Activated naive CD4-positive, alpha-beta T cell treated with anti-CD3 and anti-CD28 coated beads, Interleukin-2, amount 10 ng/mL, durations not matched to agents 7 days and 5 days (primary cell): ENCODE measurements at places on chromosomes 2 and 18.
A peak's percentile ranks its signal among the peaks of the same experiment; 100 is the strongest.

GRCh38 chr2:98374286-98374685 is 28.0 kb downstream of the CNGA3 start:
- no peak for DNase-seq

DNA sequence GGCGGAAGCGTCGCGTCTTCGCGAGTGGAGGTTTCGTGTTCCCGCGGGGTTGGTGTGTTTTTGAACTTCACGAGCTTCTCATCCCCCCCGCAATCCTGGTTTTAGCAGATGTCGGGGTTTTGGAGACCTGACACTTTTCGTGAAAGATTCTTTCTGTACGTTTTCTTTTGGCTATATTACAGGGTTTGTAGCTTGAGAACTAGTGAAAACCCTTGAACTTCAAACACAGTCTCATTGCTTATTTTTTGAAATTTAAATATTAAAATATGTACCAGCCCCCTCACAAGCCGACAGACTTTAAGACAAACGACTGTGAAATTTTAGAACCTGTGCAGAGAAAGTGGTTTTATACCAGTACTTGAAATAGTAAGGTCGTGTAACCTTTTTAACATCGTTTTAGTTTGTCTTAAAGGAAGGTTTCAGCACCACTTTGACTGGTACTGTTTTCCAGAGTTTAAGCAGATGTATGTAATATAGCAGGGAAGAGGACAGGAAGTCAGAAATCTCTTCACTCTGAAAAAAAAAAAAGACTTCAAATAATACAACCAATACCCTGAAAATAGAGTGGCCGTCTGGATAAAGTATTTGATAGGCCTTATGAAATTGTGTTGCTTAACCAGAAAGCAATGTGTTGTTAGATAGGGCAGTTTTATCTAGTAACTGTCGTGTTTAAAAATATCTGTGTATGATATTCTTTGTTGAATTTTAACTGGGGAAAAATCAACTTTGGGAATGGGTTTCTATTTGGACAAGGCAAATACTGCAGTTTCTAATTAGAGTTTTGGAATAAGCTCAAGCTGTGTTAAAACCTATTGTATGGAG is 1.4 kb downstream of the SPATS2L start:
- DNase-seq = no peak

GRCh38 chr2:239821694-239822075 is 203.5 kb downstream of the NDUFA10 start:
- no peak for DNase-seq

- peak; percentile 44 for DNase-seq
These were observed 886 bp downstream of the PRKCE start for GRCh38 chr2:45652090-45653031.

DNA sequence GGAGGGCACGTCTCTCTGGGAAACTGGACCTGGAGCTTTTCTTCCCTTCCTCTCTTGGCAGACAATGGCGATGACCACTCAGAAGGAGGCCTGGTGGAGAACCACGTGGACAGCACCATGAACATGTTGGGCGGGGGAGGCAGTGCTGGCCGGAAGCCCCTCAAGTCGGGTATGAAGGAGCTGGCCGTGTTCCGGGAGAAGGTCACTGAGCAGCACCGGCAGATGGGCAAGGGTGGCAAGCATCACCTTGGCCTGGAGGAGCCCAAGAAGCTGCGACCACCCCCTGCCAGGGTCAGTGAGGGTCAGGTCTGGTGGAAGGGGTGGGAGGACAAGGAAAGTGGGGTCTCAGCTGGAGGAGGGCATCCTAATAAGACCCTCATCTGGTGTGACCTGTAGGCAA is 27.3 kb downstream of the IGFBP2 start:
- no peak for DNase-seq

GRCh38 chr2:127763776-127764175 is 47.2 kb downstream of the WDR33 start:
- DNase-seq = no peak

- no peak for DNase-seq
These were observed 655.5 kb downstream of the DCDC2C start for GRCh38 chr2:4358837-4359236.

DNA sequence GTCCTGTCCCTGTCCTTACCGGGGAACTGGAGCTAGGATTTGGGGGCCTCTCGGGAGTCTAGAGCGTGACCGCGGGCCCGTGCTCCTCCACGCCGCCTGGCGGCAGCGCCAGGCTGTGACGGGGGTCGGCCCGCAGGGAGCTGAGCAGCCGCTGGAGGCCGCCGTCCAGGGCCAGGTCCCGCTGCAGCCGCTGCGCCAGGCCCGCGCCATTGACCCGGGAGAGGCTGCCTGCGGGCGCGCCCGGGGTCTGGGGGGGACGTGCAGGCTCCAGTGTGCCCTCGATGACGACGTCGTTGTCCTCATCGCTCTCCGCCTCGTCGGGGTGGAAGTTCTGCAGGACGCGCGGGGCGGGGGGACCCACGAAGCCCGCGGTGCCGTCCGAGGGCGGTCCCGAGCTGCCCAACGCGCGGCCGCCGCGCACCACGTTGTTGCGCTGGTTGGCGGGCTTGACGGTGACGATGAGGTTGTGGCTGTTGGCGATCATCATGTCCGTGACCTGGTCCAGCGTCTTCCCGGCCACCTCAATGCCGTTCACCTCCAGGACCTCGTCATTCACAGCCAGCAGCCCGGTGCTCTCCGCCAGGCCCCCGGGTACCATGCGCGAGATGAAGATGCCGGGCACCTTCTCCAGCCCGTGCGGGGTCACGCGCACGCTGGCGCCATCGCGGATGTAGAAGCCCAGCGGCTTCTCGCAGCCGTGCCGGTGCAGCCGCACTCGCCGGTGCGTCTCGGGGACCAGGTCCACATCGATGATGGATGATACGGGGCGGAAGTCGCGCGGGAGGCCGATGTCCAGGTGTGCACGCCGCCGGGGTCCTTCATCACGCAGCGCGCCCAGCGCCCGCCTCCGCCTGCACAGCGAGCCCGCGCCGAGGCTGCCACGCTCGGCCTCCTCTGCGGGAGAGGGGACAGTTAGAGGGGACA is 50.9 kb downstream of the ADNP2 start:
- peak; percentile 51 for DNase-seq

DNA sequence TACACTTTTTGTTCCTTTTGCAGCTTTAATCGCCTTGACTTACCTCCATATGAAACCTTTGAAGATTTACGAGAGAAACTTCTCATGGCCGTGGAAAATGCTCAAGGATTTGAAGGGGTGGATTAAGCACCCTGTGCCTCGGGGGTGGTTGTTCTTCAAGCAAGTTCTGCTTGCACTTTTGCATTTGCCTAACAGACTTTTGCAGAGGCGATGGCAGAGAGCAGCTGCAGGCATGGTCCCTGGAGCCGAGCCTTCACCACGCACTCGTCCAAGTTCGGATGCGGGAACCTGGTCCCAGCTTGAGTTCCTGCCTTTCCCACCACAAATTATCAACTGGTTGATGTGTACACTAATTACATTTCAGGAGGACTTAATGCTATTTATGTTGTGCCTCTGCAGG is 232.7 kb downstream of the ALPK2 start:
- no peak for DNase-seq

GRCh38 chr2:64331849-64332699 is 121.9 kb upstream of the LGALSL start:
- no peak for DNase-seq

- peak; percentile 62 for DNase-seq
These were observed 514 bp downstream of the BCL2L11 start for GRCh38 chr2:111121028-111121827.

DNA sequence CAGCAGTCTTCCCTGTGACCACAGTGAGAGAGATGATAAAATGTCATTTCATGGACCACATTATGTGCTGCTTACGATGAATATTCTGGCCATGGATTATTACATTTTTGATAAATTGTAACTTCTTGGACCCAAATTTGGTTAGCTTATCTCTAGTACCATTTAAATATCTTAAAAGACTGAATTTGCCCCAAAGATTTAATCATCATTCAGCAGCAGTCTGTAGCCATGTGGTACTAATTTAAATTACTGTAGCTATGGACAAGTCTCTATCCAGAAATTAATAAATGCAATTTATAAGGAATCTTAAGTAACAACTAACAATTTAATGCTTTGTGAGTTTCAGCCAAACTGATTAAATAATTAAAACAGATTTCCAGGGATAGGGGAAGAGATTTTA is 644.9 kb upstream of the FANCL start:
- DNase-seq = no peak

GRCh38 chr2:141946016-141946415 is 184.8 kb downstream of the LRP1B start:
- DNase-seq = no peak

GRCh38 chr2:134372141-134372540 is 118.3 kb downstream of the MGAT5 start:
- DNase-seq = no peak

DNA sequence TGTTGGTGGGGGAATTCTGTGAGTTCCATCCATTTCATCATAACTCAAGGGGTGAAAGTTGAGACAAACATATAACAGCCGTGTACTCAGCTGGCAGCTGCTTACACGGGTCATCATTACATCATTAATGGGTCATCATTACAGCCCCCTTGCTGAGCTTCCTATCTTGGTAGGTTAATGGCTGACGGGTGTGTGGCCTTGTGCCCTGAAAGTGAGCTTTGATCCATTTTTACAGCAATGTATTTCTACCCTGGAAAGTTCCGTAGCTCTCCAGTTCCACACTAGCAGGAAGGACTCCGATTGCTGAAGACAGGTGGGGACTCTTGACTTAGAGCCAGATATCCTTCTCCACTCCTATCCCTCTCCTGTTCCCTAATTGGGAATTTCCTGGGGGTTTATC is 105.2 kb upstream of the DLX2 start:
- DNase-seq = no peak

GRCh38 chr18:46423226-46423805 is 233.7 kb downstream of the LOXHD1 start:
- DNase-seq = no peak

DNA sequence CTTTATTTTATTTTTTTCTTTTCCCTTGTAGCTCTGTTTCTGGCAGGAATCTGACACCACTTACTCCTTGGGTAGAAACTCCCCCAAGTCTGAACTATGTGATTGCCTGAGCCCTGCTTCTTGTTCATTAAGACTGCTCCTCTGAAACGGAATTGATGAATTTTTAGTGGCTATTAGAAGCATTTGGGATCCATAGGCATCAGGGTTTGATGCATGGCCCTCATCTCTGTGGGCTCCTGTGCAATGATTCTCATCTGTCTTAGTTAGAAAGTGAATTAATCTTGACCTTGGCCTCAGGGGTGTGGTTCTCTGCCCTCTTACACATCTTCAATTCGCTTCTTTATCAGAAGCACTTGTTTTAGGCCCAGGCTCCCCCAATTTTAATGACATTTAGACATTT is 31.0 kb upstream of the DARS1 start:
- DNase-seq = no peak

GRCh38 chr2:241298673-241299072 is 16.8 kb downstream of the HDLBP start:
- DNase-seq = peak; percentile 36

DNA sequence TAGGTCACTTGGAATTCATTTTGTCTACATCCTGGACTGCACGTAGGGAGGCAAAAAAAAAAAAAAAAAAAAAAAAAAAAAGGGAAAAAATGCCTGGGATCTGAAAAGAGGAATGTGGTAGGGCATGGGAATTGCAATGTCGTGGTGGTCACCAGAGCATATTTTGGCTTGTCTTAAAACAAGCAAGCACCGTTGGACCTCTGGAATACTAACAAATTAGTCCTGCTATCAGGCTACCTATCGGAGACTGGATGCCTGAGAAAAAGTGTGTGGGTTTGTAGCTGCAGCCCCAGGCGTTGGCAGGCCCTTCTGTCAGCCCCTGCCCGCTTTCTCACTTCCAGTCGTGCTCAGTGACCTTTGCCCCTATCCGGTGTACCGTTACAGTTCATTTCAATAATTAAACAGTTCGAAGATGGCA is 588.5 kb upstream of the ZEB2 start:
- no peak for DNase-seq

DNA sequence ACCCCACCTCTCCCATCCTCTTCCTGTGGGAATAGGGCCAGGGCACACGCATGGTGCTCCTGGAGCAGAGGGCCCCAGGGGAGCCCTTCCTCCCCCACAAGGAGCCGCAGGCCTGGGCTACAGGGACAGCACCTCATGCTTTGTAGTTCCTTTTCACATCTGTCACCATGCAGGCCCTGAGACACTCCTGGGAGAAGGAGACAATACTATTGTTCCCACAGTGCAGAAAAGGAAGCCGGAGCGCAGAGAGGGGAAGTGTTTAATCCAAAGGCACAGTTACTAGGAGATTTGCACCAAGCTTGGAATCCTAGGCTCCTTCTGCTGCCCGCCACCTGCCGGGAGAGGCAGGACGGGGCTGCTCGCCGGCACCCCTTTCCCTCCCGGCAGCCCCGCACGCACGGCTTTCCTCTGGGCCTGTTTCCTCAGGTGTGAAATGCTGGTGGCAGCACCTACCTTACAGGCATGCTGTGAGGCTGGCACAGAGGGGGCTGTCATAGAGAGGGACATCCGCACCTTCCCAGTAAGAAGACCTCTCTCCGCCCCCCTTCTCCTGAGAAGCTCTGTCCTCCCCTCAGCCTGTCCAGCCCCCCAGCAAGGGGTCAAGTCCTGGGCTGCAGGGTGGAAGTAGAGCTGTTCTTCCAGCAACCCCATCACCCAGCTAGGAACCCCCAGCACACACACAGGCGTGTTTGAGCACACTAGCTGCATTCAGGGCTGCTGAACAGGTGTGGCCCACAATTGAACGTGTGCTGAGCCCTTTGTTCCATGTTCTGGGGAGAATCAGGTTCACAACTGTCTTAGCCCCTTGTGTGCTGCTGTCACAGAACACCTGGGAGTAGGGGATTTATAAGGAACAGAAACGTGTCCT is 62.6 kb downstream of the SMAD7 start:
- DNase-seq = no peak

GRCh38 chr18:25686960-25687500 is 335.1 kb upstream of the ZNF521 start:
- DNase-seq = no peak

GRCh38 chr2:198928026-198928425 is 529.7 kb downstream of the SATB2 start:
- no peak for DNase-seq

- DNase-seq = no peak
These were observed 1504.5 kb downstream of the DPP10 start for GRCh38 chr2:115946891-115947290.

- DNase-seq = no peak
These were observed 1047.2 kb upstream of the PIK3C3 start for GRCh38 chr18:40907842-40908241.

- DNase-seq = no peak
These were observed 476.4 kb upstream of the SPHKAP start for GRCh38 chr2:228657807-228658402.

DNA sequence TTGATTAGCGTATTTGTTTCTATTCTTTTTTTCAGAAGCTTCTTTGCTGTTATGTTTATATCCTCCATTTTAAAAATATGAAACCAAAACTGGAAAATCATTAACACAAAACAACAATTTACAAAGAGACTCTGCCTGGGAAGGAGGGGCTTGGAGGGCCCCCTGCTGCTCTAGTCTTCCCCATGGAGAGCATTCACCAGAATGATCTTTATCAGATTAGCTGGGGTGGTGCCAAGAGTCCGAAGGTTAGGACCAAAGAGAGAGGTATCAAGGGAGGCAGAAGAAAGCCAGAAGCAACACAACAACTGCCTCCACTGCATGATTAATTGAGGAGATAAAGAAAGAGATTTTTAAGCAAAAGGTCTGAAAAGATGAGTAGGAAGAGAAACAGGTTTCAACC is 218.6 kb downstream of the IRS1 start:
- DNase-seq = no peak

GRCh38 chr2:144421606-144422510 is 98.1 kb downstream of the ZEB2 start:
- DNase-seq = no peak

GRCh38 chr2:119438128-119438656 is 6.5 kb downstream of the TMEM37 start:
- no peak for DNase-seq
